Upper lobe of right lung (tissue), 1 donor: ENCODE measurements at places on chromosomes 3 and 15. TPM values are rescaled to one million over a fixed set of nuclear protein-coding genes. Genes with fewer than 3 reads are reported as not detected.

SMCO1 gene
- not detected for total RNA-seq

DNA sequence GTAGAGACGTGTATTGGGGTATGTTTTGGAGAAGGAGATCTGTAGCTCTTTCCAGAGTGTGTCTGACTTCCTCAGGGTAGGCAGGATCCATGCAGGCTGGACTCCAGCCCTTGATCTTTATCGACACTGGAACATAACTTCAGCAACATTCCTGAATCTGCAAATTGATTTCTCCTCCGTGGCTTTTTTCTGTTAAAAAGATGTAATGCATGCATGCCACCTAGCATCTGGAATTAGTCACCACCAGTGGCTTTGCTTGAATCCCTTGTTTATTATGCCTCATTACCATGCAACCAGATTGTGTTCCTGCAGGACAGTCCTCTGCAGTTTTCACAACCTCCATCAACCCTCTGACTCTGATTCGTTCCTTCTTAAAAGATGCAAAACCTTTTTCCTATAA lies 86.1 kb downstream of the CCNL1 start:
- no peaks in the 10 kb centered on the region for H3K36me3 ChIP-seq
- H3K27ac ChIP-seq = no peak overlapping the region
- no peak for DNase-seq
- H3K4me3 ChIP-seq = no peak overlapping the region
- no peaks in the 10 kb centered on the region for H3K27me3 ChIP-seq

PTX3 gene
- total RNA-seq = 7.2 TPM

- H3K27me3 ChIP-seq = no peaks in the 10 kb centered on the region
- no peak for DNase-seq
- H3K36me3 ChIP-seq = no peaks in the 10 kb centered on the region
- peaks cover 22% of the 10 kb centered on the region for H3K4me1 ChIP-seq
- H3K27ac ChIP-seq = no peak overlapping the region
These were observed 39.8 kb downstream of the TSC22D2 start for GRCh38 chr3:150447631-150448465.

- H3K4me3 ChIP-seq = no peak overlapping the region
- no peak for DNase-seq
- no peaks in the 10 kb centered on the region for H3K36me3 ChIP-seq
- no peaks in the 10 kb centered on the region for H3K4me1 ChIP-seq
- no peak overlapping the region for H3K27ac ChIP-seq
These were observed 38.4 kb downstream of the CCDC33 start for GRCh38 chr15:74274470-74275038.

DNA sequence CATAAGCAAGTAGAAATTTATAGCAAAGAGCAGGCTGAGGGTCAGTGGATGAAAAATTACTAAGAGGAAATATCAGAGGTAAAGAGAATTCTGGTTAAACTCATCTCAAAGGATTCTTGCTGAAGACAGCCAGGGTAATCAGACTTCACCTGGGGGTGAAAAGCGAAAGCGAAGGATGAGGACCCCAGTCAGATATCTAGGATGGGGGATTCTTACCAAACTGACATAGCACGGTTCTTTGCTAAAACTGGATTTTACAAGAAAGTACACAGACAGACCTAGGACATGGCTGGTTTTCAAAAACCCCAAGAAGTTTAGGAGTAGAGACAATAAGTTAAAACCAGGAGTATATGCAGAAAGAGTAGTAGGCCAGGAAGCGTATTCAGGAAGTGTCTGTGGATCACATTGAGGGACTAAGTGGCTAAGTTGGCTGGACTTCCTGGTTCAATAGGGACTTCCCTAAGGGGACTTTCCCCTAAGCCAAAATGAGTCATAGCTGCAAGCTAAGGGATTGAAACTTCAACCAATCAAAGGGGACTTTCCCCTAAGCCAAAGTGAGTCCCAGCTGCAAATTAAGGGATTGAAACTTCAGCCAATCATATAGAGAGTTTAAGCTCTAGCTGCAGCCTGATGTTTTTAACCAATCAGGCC lies 2.4 kb upstream of the CFAP91 start:
- peaks cover 9% of the 10 kb centered on the region for H3K4me1 ChIP-seq
- DNase-seq = no peak
- no peak overlapping the region for H3K4me3 ChIP-seq
- H3K36me3 ChIP-seq = no peaks in the 10 kb centered on the region
- no peaks in the 10 kb centered on the region for H3K27me3 ChIP-seq

RPL35A gene
- total RNA-seq = 723 TPM

C2CD4A gene
- 0.14 TPM for total RNA-seq

GRCh38 chr3:46571684-46572083 lies 5.6 kb upstream of the LRRC2 start:
- H3K36me3 ChIP-seq = no peaks in the 10 kb centered on the region
- no peaks in the 10 kb centered on the region for H3K27me3 ChIP-seq
- no peak for DNase-seq
- H3K4me1 ChIP-seq = no peaks in the 10 kb centered on the region
- no peak overlapping the region for H3K4me3 ChIP-seq

GOLGA6A gene
- not detected for total RNA-seq

GRCh38 chr3:58784888-58785287 lies 118.3 kb upstream of the FAM3D start:
- no peak overlapping the region for H3K4me3 ChIP-seq
- no peaks in the 10 kb centered on the region for H3K27me3 ChIP-seq
- no peak for DNase-seq
- no peak overlapping the region for H3K27ac ChIP-seq
- H3K36me3 ChIP-seq = no peaks in the 10 kb centered on the region

DNA sequence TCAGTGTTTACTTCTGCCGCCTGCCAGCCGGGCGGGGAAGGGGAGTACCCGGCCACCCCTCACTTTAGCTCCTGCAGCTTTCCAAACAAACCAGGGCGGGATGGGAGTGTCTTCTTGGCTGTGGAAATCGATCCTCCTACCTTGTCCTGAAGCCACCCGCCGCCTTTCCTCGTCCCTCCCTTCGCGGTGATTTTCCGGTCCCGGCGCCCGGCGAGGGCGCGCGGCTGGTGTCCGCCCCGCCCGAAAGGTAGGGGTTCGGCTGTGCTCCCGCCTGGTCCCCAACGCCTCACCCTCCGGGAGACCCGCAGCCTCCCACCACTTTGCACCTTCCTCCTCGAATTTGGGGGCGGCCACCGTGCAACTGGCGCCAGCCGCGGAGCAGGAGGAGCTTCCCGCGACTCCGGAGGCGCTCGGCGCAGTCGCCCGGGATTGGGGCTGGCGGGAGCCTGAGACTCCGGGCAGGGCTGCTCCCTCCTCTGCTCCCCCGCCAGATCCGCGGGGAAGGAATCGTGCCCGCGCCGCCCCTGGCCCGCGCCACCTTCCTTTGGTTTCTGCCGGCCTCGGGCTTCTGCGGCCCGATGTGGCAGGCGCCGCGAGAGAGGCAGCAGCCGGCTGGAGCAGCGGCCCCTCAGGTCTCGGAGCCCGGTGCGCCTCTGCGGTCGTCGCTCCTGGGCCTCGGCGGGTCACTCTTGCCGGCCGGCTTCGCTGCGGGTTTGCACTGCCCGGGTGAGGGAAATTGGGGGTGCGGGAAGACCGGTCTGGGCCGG lies 30.7 kb upstream of the ST3GAL6 start:
- H3K36me3 ChIP-seq = no peaks in the 10 kb centered on the region
- H3K4me1 ChIP-seq = peaks cover 9% of the 10 kb centered on the region
- H3K27me3 ChIP-seq = no peaks in the 10 kb centered on the region
- peak overlapping the region; percentile 78 for H3K4me3 ChIP-seq

DNA sequence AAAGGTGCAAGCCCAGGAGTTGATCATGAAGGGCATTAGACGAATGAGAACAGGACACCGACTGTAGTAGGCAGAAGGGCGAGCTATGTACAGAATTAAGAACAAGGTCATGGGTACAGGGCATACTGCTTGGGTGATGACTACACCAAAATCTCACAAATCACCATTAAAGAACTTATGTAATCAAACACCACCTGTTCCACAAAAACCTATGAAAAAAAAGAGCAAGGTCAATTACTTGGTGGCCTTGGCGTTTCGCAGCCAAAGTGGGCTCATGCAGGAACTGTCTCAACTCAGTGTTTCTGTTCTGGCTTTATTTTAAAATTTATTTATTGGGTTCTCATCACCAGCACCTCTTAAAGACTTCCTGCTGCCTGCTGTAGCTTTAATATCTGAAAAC lies 2.1 kb downstream of the KAT2B start:
- DNase-seq = no peak
- no peak overlapping the region for H3K4me3 ChIP-seq
- peaks cover 45% of the 10 kb centered on the region for H3K4me1 ChIP-seq
- peak overlapping the region; percentile 93 for H3K27ac ChIP-seq
- H3K36me3 ChIP-seq = no peaks in the 10 kb centered on the region
- H3K27me3 ChIP-seq = no peaks in the 10 kb centered on the region

GRCh38 chr15:25173241-25174028 lies 218.6 kb downstream of the SNRPN start:
- no peaks in the 10 kb centered on the region for H3K36me3 ChIP-seq
- no peaks in the 10 kb centered on the region for H3K4me1 ChIP-seq
- H3K27me3 ChIP-seq = no peaks in the 10 kb centered on the region
- peak; percentile 29 for DNase-seq

GRCh38 chr3:121962443-121962842 lies 59.6 kb downstream of the ILDR1 start:
- H3K27me3 ChIP-seq = no peaks in the 10 kb centered on the region
- H3K36me3 ChIP-seq = no peaks in the 10 kb centered on the region
- H3K4me3 ChIP-seq = no peak overlapping the region
- H3K27ac ChIP-seq = no peak overlapping the region
- no peaks in the 10 kb centered on the region for H3K4me1 ChIP-seq

ANKUB1 gene
- not detected for total RNA-seq

ZNF501 gene
- total RNA-seq = 4.5 TPM

GRCh38 chr3:38117748-38118420 lies 19.0 kb downstream of the ACAA1 start:
- H3K4me3 ChIP-seq = no peak overlapping the region
- H3K4me1 ChIP-seq = no peaks in the 10 kb centered on the region
- no peak overlapping the region for H3K27ac ChIP-seq
- peaks cover 33% of the 10 kb centered on the region for H3K36me3 ChIP-seq
